Large intestine (tissue), 12 donors: ENCODE measurements at places on chromosomes 4 and X. TPM values are rescaled to one million over a fixed set of nuclear protein-coding genes. Genes with fewer than 3 reads are reported as not detected.

The HPGD gene
- 57.7 TPM for polyA plus RNA-seq

The RTL3 gene
- 0.48 TPM for polyA plus RNA-seq

The DAPP1 gene
- polyA plus RNA-seq: 2.2 TPM

The GPRIN3 gene
- 8.7 TPM for polyA plus RNA-seq

The MAGEA11 gene
- polyA plus RNA-seq: not detected

The FAM9C gene
- polyA plus RNA-seq: 0.12 TPM

The CDS1 gene
- 59.6 TPM for polyA plus RNA-seq

The SHROOM3 gene
- polyA plus RNA-seq: 27.8 TPM

The NLGN3 gene
- 3.8 TPM for polyA plus RNA-seq

The ADGRA3 gene
- 51.5 TPM for polyA plus RNA-seq

The CLDN22 gene
- polyA plus RNA-seq: not detected

The NPNT gene
- polyA plus RNA-seq: 163 TPM

The ADGRG2 gene
- 1.4 TPM for polyA plus RNA-seq

The TASL gene
- polyA plus RNA-seq: 0.96 TPM

The IBSP gene
- 0.03 TPM for polyA plus RNA-seq

The SLC16A2 gene
- 7.2 TPM for polyA plus RNA-seq

The TAF1 gene
- 37.6 TPM for polyA plus RNA-seq

The BTC gene
- 14.3 TPM for polyA plus RNA-seq

The ARHGAP6 gene
- polyA plus RNA-seq: 5.1 TPM

The GLRB gene
- polyA plus RNA-seq: 3.6 TPM

The CPZ gene
- 3.1 TPM for polyA plus RNA-seq

The IL1RAPL1 gene
- polyA plus RNA-seq: 0.34 TPM

The SPATA4 gene
- polyA plus RNA-seq: 0.09 TPM

The GAGE12H gene
- polyA plus RNA-seq: not detected

The LEF1 gene
- polyA plus RNA-seq: 8.5 TPM

The FBXL5 gene
- polyA plus RNA-seq: 73.8 TPM

The FHL1 gene
- 111 TPM for polyA plus RNA-seq

The FRMD7 gene
- not detected for polyA plus RNA-seq

The DGKK gene
- 0.09 TPM for polyA plus RNA-seq

The AMBN gene
- not detected for polyA plus RNA-seq

The SORBS2 gene
- polyA plus RNA-seq: 34.4 TPM

The RNF175 gene
- 1.1 TPM for polyA plus RNA-seq

The GPR173 gene
- 7.8 TPM for polyA plus RNA-seq

The RBMXL3 gene
- not detected for polyA plus RNA-seq

The TRO gene
- polyA plus RNA-seq: 33.0 TPM

The EPHA5 gene
- 0.72 TPM for polyA plus RNA-seq

The NDUFB11 gene
- 81.4 TPM for polyA plus RNA-seq

The ZNF330 gene
- polyA plus RNA-seq: 49.7 TPM

The GAGE13 gene
- not detected for polyA plus RNA-seq

The HGFAC gene
- 1.3 TPM for polyA plus RNA-seq

The MAGEA1 gene
- polyA plus RNA-seq: not detected

The FAM236A gene
- not detected for polyA plus RNA-seq

The TXK gene
- polyA plus RNA-seq: 4.9 TPM

The MAGEA12 gene
- polyA plus RNA-seq: not detected

The SLC4A4 gene
- 11.2 TPM for polyA plus RNA-seq

The GRPR gene
- 0.34 TPM for polyA plus RNA-seq

The FATE1 gene
- 0.09 TPM for polyA plus RNA-seq

The ADGRL3 gene
- 9.8 TPM for polyA plus RNA-seq

The UCP1 gene
- polyA plus RNA-seq: not detected

The IL3RA gene
- 5.4 TPM for polyA plus RNA-seq

The PHKA1 gene
- 0.67 TPM for polyA plus RNA-seq

The PLP1 gene
- 32.0 TPM for polyA plus RNA-seq
